Mammary epithelial cell (primary cell): ENCODE measurements at places on chromosomes 16 and 17.

- DNase-seq, result no peak
Measured at GRCh38 chr16:57258226-57258909, 13.3 kb downstream of the ARL2BP start.

GRCh38 chr16:11721781-11722467, 20.7 kb downstream of the TXNDC11 start:
- no peak for DNase-seq

DNA sequence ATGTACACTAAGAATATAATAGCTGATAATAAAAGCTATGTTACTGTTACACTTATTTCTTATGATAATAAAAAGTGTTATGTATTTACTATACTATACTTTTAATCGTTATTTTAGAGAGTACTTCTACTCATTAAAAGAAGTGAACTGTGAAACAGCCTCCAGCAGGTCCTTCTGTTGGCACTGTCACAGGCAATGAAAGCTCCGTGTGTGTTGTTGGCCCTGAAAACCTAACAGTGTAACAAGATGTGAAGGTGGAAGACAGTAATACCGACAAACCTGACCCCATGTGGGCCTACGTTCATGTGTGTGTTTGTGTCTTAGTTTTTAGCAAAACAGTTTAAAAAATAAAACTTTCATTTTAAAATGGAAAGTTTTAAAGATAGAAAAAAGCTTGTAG, 91.8 kb downstream of the STH start:
- no peak for DNase-seq

GRCh38 chr17:35875072-35875799, 4.9 kb downstream of the CCL5 start:
- DNase-seq, result no peak

DNA sequence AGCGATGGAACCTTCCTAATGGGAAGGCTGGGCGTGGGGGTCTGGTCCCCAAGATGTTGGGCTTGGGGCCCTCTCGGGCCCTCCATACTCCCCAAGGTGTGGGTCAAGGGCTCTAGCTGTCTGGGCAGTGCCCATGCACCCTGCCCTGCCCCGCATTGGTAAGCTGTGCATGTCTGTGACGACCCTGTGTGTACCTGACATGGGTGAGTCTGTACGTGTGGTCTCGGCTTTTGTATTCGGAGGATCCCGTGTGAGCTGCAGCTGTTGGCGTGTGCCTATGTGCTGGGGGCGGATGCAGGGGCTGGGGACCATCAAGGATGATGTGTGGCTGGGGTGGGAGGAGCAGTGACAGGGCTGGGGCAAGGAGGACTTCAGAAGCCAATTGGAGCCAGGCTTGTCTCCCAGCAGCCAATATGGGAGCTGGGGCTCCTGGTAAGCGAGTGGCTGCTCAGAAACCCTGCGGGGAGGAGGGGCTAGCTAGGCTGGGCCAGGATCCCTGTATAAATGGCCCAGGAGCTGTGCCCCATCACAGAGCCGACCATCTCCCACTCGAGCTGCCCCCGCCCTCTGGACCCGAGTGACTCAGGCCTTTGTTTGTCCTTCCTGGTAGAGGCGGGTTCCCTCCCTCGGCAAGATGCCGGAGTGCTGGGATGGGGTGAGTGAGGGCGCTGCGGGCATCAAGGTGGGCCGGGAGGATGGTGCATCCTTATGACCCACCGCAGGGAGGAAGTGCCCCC, at the start of gene NDRG4:
Gene NDRG4, plus strand, starts transcription at position 529 of the 737 bp plus-strand sequence. Its CDS starts 106 bp downstream, at position 635.
- peak; percentile 64 for DNase-seq

GRCh38 chr17:51165680-51166197, 472 bp upstream of the NME2 start:
- DNase-seq, result no peak

DNA sequence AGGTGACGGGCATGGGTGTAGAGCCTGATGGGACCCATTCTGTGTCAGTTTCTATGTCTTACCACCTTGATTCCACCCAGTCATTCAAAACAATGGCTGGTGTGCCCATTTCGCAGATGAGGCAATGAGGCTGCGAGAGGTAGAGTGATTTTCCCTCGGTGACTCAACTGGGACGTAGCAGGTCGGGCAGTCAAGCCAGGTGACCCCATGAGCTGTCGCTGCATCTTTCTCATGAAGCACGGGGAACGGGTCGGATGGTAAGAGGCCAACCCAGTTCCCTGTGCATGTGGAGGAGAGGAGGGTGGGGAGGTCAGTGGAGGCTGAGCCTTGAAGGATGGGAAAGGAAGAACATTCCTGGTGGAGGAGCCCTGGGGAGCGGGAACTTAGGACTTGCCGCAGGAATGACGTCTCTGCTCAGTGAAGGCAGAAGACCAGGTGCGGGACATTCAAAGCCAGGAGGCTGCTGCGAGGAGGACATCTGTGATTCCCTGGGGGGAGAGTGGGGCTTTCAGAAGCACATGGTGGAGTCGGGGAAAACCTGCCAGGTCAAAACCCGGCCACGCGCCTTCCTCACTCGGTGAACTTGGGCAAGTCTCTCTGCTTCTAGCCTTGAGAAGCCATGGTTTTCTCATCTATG, 1.1 kb downstream of the IL21R start:
- DNase-seq, result no peak

GRCh38 chr17:29677221-29677791, 54.6 kb upstream of the CORO6 start:
- no peak for DNase-seq

DNA sequence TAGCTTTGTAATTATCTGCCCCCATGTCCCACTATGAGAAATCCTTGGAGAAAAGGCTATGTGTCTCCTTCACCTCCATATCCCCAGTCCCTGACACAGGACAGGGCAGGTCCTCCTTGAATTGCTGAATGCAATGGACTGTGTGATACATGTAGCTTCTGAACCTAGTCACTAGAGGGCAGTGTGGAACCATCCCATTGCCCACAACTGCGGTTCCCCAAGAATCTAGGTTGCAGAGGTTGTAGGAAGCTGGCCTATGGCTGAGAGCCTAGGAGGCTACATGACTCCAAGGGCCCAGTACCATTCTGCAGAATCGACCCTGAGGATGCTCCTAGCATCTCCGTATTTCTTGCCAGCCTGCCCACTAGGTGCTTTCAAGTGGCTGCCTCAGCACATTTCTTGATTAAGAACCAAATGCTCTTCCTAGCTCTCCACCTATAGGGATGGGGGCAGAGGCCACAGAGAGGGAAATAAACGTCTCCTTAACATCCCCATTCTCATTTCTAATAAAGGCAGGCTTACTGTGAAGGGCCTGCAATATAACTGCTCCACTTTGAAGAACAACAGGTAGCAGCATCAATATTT, 394.0 kb downstream of the CA10 start:
- peak; percentile 58 for DNase-seq

DNA sequence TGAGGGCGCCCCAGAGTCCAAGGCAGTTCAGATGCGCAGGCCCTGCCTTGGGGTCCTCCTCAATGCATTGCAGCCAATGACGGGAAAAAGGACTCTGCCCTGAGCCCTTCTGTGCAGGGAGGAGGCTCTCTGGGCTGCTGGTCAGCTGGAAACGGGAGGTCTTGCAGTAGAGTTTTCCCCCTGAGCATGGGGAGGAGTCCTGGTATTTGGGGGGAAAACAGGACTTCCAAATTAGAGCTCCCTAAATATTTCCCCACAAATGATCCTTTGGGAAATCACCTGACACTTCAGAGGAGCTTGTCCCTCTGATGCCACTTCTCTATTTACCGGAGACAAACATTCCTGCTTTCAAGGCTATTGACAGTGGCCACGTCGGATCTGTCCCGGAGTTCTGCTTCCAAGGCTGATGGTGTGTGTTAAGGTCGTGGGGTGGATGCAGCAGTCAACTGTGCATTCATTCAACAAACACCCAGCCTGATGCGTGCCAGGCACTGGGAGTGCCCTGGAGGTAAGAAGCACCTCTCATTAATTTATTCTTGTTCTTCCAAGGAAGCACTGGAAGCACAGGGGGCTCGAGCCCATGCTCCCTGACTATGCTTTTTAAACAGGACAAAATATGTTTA, 73.0 kb upstream of the DNAH17 start:
- DNase-seq, result no peak

DNA sequence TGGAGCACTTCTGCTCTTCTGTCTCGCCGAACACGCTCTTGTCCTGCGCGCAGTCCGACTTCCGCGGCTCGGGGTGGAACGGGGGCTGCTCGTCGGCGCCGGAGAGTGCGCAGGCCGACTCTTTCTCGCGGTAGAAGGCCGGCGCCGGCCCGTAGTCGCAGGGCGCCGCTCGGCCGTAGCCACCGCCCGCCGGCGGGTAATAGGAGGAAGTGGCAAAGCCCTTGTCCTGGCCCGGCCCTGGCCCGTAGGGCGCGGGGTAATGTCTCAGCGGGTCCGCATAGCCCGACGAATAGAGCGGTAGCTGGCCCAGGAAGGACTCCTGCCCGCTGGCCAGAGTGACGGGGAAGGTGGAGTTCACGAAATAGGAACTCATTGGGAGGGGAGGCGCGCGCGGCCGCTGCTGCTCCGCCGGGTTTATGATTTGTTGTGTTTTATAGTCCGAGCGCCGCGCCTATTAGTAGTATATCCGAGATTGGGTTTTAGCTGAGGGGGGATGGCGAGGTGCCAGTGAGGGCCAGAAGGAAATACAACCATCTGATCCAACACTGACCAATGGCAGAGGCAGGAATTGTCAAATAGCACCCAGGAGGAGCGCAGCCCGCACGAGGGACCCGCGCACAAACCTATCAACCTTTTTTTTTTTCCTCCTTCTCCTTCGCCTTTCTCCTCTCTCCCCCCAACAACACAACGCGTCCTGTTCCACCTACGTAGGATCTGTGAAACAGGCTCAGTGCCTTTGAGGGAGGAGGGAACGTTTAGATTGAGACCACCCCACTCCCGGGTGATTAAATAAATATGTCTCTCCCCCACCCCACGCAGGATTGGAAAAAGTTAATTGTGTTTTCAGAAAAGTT, 4.4 kb upstream of the HOXB5 start:
- peak; percentile 47 for DNase-seq

DNA sequence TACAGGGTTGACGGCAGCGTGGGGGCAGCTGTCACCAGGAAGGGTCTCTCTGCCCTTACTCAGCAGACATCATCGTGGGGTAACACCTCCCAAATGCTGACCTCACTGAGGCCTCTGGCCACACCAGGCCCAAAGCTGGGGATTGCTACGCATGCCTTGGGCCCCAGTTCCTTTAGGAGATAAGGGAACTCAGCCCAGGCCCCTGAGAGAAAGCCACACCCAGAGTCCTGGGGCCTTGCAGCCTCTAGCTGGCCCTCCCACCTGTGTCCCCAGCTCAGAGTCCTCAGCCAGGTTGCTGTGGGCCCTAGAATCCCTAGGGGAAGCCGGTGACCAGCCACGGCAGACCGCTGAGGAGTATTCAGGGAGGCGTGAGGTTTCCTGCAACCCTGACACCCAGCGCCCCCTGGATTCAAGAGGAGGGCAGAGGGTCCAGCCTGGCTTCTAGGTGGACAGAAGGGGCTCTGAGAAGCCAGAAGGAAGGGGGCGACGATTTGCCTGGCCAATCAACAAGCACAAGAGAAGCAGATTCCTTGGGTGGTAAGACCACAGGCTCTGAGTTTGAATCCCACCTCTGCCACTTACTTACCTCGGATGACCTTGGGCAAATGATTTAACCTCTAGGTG, 10.3 kb upstream of the GINS2 start:
- DNase-seq, result no peak

DNA sequence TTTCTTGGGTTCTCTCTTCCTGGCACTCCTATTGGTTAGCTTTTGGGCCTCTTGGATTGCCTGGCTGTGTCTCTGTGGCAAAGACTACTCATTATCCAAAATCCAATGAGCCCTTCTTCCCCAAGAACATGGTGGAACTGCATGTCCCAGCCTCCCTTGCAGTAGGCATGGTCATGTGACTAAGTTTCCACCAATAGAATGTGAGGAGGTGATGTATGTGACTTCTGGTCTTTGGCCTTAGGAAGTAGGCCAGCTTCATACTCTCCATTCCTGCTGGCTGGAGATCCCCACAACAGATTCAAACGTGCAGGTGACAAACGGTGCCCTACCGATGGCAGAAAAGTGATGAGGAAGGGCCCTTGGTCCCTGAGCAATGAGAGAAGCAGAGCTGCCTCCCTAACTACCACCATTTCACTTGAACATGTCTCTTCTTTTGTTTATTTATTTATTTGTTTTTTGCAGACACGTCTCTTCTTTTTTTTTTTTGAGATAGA, 17.3 kb upstream of the SPN start:
- no peak for DNase-seq

- DNase-seq, result no peak
Measured at GRCh38 chr17:17924857-17925250, 47.3 kb downstream of the TOM1L2 start.

DNA sequence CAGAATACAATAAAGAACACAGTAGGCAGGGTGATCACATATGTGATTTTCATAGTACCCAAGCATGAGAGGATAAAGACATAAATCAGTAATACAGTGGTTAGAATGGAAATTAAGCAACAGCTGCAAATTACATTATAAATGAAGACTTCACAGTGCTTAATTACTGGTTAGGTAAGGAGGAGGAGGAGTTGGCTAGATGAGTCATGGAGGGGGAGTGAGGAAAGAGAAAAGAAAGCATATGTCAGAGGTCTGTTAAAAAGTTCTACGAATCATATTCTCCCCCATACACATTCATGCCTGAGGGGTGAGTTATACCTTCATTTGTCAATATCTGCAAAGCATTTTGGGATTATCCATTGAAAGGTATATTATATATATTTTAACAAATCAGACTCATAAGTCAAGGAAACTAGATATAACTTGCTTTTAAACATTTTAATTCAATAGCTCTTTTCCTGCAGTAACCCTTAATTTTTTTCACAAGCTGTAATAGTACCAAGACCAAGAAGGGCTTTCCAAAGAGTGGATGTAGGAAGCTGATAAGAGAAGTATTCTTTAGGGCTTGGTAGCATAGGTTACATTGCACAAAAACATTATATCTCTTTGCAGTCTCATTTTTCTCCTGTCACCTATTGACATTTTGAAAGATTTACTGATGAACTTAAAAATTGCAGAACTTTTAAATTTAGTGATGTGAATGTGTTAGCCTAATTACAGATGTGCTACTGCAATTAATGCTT, 99.3 kb downstream of the STXBP4 start:
- peak; percentile 33 for DNase-seq

- no peak for DNase-seq
Measured at GRCh38 chr16:88337021-88337420, 45.7 kb upstream of the ZNF469 start.

DNA sequence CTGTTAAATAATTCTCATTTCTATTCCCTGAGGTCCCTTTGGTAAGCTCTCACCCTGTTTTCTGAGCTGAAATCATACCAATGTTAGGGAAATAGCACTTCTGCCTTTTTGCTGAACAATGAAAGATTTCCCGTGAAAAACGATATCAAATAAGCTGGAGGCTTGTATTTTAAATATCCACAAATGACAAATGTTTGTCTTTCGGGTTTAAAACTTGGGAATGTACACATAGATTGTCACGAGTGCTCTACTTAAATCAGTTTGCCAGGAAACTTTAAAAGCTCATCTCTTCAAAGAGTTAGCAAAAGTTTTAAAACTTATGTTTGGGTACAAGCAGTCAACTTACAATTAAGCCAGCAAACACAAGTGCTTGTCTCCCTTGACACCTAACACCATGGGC, 393.5 kb upstream of the MON1B start:
- DNase-seq, result no peak

- no peak for DNase-seq
Measured at GRCh38 chr17:2107050-2107449, 52.1 kb downstream of the HIC1 start.

- DNase-seq, result no peak
Measured at GRCh38 chr16:86862595-86863280, 284.4 kb downstream of the FOXL1 start.
